ENCODE measurements at places on chromosomes 6 and 20.
A peak's percentile ranks its signal among the peaks of the same experiment; 100 is the strongest.

- DNase-seq, result no peak
These were observed 101.7 kb upstream of the IYD start for GRCh38 chr6:150266963-150267685.

DNA sequence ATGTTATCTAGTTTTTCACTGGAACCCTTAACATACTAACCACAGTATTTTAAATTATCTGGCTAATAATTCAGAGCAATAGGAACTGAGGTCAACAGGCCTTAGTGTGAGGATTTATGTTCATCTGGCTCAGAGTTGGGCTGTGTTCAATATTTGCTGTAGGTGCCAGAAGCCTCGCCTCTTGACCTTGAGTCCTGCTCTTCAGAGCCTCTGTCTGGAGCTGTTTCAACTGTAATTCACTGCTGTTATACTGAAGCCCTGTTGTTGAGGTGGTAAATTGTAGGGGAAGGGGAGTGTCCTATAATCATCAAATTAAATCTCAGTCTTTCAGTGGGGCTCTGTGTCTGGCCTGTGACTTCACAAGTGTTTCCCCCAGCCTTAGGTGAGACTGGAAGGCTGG is 184.4 kb downstream of the CDH26 start:
- no peak for DNase-seq

GRCh38 chr6:157164972-157165371 is 158.3 kb downstream of the TMEM242 start:
- no peak for DNase-seq

DNA sequence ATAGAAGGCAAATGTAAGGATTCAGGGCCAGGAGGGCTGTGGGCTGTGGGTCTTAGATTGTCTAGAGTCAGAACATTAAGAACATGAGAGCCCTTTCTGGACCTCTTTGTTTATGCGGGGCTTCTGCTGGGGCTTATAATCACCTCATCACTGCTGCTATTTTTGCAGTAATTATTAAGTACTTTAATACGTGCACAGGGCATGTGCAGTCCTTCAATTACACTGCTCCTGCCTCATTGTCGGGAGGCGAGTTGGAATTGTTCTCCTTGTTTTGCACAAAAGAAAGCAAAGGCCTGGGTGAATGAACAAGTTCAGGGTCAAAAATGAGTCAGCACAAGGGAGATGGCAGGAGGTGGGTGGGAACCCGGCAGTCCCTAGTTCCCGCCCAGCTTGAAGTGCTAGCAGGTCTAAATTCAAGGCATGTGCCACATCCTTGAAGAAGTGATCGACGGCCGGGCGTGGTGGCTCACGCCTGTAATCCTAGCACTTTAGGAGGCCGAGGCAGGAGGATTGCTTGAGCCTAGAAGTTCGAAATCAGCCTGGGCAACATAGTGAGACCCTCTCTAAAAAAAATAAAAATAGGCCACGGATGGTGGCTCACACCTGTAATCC is 34.4 kb upstream of the PTPN1 start:
- peak; percentile 44 for DNase-seq

GRCh38 chr20:17967521-17968365 is 851 bp downstream of the SNX5 start:
- DNase-seq, result no peak

GRCh38 chr6:18600255-18600654 is 213.1 kb downstream of the RNF144B start:
- DNase-seq, result peak; percentile 94

DNA sequence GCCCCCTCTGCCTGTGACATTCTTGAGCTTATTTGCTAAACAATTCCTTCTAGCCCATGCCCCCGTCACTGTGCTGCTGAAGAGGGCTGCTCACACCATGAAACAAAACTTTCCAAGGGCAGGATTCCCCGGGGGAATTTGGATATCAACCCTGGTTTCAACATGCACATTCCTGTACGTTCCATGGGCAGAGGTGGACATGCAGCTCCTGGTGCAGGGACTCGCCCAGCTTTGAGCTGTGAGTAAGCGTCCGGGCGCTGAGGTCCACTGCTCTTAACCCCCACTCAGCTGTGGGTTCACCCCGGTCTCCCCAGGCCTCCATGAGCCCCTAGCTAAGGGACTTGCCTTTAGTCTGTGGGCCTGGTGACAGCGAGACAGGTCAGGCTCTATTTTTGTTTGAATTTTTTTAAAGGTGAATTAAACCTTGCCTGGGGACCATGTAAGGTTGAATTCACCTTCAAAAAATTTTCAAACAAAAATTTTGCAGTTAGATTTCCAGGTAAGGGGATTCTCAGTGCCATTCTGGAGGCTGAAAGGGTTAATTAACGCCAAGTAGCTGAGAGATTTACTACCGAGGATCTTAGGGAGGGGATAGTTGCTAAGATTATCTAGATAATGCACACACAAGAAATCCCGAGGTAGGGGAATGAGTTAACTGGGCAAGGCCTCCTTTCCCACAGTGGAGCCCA is 70.3 kb upstream of the SLC22A23 start:
- no peak for DNase-seq

DNA sequence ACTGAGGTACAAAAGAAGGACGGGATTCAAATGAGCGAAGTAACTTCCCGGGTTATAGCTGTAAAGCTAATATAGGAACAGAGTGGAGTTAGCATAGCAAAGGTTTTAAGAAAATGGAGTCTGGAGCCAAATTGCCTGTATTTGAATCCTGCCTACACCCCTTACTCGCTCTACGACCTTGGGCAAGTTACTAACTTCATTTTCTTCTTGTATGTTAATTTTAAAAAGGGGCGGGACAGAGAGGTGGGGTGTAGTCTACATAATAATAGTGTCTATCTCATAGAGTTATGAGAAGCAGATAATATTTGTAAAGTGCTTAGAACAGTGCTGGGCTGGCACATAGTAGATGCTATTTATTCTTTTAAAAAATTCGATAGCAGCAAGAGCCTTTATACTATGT is 705 bp downstream of the ZSCAN23 start:
- DNase-seq, result no peak

DNA sequence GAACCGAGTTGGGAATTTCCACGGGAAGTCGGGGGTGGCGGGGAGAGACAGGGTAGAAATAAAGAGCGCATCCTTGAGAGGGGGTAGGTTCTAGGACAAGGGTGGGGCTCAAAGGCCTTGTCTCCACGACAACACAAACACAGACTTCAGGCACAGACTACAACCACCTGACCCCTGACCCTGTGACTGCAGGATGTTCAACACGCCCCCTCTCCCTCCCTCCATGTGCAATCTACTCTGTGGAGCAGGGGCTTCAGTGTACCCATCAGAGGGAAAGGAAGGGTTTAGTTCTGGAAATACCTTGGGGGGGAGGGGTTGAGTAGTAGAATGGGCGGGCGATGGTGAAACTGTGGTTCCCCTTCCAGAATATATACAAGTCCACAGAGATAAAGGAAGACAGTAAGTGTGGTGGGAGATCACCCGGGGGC is 651 bp upstream of the TAPBP start:
- DNase-seq, result peak; percentile 69

- DNase-seq, result no peak
These were observed 15.1 kb upstream of the EDN1 start for GRCh38 chr6:12275107-12275506.

GRCh38 chr6:41818271-41819054 is 31.0 kb downstream of the TOMM6 start:
- no peak for DNase-seq

GRCh38 chr6:84074988-84075781 is 41.6 kb downstream of the MRAP2 start:
- no peak for DNase-seq

GRCh38 chr6:133466680-133467079 is 225.5 kb downstream of the EYA4 start:
- DNase-seq, result no peak

GRCh38 chr6:138124096-138124495 is 16.9 kb upstream of the PERP start:
- no peak for DNase-seq

- no peak for DNase-seq
These were observed 48.3 kb upstream of the KIF16B start for GRCh38 chr20:16621435-16622141.

DNA sequence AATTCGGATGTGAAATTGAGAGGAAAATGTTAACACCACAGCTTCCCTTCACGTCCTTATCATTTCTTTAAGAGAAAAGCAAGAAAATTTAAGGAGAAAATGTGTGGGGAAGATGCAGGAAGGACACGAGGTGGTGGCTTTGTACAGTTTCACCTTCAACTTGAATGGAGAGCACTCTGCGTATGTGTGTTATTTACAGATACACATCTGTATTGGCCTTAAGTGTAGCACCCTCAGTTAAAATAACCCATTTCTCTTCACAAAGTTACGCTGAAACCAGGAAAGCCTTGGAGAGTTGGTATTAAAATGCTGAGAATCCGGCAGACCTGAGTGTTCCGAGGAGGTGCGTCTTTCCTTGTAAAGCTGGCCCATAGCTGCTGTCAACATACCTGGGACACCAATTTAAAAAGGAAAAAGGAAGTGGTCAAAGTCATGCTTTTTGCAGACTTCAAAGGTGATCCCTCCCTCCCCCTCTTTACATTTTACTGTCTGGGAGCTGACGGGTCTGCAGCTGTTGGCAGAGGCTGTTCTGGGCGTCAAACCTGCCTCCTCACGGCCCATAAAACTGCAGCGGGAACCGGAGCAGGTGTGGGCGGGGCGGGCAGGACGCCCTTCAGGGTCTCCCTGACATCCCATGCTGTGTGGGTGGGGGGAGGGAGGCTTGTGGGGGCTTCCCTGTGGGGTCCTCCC is 61.3 kb upstream of the TBXT start:
- DNase-seq, result no peak

GRCh38 chr20:58139849-58140786 is 88.3 kb downstream of the ANKRD60 start:
- DNase-seq, result no peak

DNA sequence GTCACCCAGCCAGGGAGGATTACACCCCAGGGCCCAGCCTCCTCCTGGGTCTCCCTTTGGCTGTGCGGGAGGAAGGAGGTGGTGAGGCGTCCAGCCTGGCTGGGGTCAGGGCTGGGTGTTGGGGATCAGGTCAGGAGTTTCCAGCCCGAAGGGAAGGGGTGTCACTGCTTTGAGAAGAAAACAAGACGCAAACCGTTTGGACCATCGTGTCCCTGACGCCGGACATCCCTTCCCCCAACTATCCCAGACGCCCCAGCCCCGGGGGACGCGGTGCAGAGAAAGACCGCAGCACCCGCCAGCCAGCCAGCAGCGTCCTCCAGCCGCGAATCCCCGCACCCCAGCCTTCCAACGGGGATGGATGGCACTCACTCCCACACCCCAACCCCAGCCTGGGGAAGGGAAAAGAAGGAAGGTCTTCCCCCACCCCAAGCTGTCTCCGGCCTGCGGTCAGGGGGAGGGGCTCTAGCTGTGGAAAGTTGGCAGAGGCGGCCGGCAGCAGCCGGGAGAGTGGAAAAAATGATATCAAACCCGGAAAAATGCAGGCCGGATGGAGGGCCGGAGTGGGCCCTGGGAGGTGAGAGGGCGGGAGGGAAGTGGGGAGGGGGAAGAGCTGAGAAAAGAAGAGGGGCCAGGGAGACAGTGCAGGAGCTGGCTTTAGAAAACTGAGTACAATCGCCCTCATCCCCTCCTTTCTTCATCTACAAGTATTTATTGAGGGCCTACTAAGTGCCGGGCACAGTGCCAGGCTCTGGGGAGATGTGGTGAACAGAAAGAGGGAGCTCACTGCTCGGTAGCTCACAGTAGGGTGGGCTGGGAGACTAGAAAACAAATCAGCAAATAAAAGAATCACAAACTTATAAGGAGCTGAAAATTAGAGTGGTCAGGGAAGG is 10.6 kb downstream of the REM1 start:
- peak; percentile 47 for DNase-seq

GRCh38 chr6:87289571-87289970 is 32.8 kb upstream of the SMIM8 start:
- DNase-seq, result no peak

- DNase-seq, result no peak
These were observed 715.0 kb downstream of the TFAP2A start for GRCh38 chr6:9699888-9700287.

- DNase-seq, result no peak
These were observed 880.9 kb downstream of the PRIM2 start for GRCh38 chr6:58198301-58198700.

DNA sequence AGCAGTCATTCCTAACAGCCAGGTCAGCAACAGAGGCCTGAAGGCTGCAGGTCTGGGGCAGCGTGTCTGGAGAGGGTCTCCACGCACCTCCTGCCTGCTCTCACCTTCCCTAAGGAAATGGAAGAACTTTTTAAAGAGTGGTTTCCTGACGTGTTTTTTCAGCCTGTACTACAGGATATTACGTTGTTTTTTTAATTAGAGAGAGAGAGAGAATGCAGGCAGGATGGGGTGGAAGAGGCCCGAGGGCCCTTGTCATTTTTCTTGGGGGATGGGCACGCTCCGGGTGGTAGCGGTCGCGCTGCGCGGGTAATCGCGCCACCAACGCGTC is 2.1 kb downstream of the DLL1 start:
- no peak for DNase-seq

DNA sequence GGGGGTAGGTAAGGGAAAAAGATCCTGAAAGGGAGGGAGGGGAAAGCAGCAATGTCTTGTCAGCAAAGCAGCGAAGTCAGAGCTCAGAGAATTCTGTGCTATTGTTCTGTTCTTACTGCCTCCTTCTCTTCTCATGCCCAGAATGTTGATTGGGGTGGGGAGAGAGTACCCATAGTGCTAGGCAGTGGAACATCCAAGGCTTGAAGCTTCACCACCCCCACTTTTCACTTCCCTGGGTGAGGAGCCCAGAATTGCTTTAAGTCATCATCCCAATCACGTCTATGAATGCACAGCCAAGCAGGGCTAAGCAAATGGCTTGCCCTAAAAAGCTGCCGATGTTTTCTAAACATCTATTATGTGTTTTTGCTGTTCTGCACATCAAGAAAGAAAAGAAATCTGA is 16.5 kb downstream of the REPS1 start:
- DNase-seq, result no peak

DNA sequence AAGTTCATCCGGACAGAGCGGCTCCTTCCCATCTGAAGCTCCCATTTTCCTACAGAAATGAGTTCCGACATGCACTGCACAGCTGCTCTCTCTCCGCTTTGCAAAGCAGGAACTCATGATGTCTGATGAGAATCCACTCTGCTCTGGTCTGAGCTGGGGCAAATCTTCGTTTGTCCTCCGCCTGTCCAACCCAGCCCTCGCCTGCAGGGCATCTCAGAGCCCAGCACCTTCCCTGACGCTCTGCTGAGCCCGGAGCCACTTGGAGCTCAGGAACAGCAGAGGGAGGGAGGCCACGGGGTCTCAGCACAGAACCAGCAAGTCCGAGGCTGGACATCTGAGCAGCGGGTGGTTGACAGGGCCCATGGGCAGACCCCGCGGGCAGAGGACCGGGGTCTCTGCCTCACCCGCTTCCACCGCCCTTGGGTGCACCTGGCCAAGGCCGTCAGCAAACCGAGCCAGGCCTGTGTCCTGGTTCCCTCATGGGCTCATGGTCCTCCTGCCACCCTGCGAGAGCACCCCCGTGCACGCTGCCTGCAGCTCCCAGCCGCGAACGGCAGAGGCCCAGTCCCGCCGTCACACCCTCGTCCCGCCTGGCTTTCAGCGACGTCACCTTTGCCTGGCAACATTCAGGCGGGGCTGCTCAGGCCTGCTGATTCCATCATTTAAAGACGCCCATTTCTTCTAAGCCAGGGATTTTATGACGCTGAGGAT is 78.5 kb upstream of the BHLHE23 start:
- DNase-seq, result no peak

GRCh38 chr20:35840421-35840820 is 68.6 kb downstream of the PHF20 start:
- no peak for DNase-seq

All from COLO829 (cell line).